ENCODE measurements at places on chromosomes 1 and 21.

GRCh38 chr1:209053587-209053986 is 529.9 kb upstream of the CAMK1G start:
- no peak for DNase-seq

DNA sequence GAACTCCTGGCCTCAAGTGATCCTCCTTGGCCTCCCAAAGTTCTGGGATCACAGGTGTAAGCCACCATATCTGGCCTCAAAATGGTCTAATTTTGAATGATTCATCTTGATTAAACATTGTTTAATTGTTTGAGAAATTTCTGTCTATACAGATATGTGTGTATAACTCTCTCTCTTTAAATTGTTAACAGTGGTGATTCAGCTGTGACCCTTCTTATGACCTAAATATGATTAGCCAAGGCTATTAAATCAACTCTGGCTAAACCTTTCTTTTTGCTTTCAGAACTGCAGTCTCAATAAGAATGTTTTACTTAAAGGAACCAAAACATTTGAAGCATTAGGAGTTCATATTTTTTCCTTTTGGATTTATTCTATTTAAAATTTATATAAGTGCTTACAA is 19.2 kb upstream of the B3GALT5 start:
- no peak for DNase-seq

DNA sequence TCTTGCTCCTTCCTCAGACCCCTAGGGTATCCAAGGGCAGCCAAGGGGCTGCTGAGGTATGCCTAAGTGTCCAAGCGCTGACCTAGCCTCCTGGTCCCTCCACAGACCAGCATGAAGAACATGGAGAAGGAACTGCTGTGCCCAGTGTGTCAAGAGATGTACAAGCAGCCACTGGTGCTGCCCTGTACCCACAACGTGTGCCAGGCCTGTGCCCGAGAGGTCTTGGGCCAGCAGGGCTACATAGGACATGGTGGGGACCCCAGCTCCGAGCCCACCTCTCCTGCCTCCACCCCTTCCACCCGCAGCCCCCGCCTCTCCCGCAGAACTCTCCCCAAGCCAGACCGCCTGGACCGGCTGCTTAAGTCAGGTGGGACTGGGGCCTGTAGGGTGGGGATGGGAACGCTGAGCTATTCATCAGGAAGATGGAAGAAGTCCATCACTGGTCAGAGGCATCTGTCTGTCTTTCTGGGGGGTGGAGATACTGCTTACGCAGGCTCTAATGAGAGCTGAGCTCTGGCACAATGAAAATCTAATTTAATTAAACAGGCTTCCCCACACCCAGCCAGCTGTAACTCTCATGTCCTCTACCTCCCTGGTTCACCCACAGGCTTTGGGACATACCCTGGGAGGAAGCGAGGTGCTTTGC is 1.8 kb downstream of the TRIM46 start:
- DNase-seq, result no peak

- no peak for DNase-seq
Measured at GRCh38 chr1:153968408-153968807, 706 bp downstream of the CREB3L4 start.

- DNase-seq, result no peak
Measured at GRCh38 chr1:184380468-184380867, 6.4 kb upstream of the C1orf21 start.

DNA sequence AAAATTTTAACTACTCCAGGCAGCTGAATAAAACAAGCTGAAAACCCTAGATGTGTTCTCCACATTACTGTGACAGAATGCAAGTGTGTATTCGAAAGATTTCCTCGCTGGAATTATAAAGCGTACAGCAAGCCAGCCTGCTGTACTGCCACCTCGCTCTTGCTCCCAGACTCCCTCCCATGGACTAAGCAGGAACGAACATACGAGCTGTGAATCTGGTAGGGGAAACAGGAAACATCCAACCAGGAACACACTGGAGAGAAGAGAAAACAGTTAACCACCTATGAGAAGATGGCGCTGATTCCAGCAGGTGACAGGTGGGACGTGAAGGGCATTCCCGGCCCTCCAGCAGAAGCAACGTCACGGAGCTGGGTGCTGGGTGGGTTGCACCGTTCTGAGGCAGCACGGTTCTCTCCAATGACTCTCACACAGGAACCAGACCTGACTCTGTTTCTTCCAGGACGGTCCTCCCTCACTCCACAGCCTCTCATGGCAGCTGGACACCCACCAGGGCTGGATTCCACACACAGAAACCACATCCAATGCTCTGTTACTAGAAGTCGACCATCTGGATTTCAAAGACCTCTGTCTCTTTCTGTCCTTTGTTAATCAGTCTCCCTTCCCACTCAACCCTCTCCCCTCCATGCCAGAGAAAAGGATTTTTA is 219.2 kb downstream of the RERE start:
- DNase-seq, result no peak

GRCh38 chr1:210616356-210616755 is 287.7 kb downstream of the HHAT start:
- DNase-seq, result no peak

DNA sequence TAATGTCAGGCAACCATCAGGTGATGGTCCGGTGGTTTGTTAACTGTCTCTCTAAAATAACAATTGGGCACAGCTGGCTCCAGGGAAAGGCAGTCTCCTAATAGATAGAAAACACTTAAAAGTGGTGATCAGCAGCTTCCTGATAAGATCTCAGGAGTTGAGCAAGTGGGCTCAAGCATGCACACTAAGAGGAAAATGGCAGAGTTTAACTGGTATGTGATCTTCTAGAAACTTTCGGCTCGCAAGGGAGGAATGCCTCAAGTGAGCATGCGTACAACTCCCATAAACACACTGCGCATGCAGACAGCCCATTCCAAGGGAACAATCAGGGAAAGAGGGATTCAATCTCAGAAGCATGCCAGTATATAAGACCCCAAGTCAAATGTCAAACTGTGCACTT is 52.2 kb upstream of the VTCN1 start:
- DNase-seq, result no peak

- no peak for DNase-seq
Measured at GRCh38 chr1:225577241-225577640, 75.7 kb downstream of the ENAH start.

DNA sequence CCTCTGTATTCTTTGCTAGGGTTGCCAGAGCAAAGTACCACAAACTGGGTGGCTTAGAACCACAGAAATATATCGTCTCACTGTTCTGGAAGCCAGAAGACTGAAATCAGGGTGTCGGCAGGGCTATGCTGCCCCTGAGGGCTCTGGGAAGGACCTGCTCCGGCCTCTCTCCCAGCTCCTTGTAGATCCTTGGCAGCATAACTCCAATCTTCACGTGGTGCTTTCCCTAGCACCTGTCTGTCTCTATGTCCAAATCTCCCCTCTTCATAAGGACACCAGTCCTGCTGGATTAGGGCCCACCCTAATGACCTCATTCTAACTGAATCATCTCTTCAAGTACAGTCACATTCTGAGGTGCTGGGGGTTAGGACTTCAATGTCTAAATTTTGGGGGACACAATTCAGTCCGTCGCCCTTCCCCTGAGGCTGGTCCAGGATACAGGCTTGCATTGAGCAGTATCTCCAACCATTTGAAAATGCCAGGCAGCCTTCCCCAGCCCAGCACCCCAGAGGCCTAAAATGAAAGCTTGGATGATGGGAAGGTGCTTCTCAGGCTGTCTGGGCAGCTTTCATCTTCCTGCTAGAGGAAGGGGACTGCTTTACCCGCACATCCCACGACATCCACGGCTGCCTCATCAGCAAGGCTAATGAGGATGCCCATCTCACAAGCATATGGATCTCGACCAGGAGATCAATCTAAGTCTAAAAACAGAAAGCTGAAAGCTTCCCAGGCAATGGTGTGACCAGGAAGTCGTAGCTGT is 24.7 kb downstream of the TRIM67 start:
- no peak for DNase-seq

GRCh38 chr1:147890177-147890790 is 12.3 kb upstream of the GJA8 start:
- peak; percentile 52 for DNase-seq

DNA sequence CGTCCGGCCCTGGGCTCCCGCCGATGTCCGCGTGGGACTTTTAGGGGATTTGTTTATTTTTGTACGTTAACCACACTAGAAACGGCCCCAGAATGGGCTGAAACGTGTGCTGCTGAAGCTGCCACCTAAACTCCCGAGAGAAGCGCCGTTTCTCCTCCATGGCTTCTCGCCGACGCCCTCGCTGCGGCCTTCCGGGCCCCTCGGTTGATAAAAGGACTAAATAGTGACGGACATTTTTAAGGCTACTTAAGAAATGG is 678 bp upstream of the PTTG1IP start:
- no peak for DNase-seq

DNA sequence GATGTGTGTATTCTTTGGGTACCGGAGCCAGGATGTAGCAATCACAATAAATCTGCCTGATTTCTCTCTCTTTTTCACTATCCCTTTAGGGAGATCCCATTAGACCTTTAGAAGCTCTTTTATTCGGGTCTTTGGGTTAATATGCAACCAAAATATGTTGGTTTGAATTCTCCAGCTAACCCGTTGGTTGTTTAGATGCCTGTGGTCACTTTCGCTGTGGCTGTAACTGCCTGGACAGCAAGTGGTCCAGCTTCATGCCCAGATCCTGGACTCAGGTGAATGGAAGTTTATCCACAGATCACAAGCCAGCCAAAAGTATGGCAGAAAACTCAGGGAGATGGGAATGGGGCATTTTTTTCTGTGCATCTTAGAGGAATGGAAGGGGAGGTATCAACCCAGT is 12.3 kb downstream of the KAZN start:
- no peak for DNase-seq

DNA sequence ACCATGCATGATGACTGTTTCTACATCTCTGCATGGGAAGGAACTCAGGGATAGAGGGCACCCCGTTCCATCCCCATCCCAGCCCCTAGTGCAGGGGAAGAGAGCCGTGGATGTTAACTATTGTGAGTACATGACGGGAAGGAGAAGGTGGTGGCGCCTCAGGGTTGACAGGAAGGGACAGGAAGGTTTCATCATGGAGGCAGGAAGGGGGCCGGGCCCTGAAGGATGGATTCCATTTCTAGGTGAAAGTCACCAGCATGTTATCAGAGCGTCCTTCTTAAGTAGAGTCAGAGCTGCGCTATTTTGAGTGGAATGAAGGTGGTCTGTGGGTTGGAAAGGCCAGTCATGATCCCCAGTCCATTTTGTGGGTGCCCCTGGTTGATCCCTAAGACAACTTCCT is 25.1 kb upstream of the ZNF648 start:
- DNase-seq, result no peak

- DNase-seq, result no peak
Measured at GRCh38 chr1:62439652-62440371, 3.0 kb downstream of the USP1 start.

- no peak for DNase-seq
Measured at GRCh38 chr1:112448904-112449629, 53.1 kb downstream of the CTTNBP2NL start.

DNA sequence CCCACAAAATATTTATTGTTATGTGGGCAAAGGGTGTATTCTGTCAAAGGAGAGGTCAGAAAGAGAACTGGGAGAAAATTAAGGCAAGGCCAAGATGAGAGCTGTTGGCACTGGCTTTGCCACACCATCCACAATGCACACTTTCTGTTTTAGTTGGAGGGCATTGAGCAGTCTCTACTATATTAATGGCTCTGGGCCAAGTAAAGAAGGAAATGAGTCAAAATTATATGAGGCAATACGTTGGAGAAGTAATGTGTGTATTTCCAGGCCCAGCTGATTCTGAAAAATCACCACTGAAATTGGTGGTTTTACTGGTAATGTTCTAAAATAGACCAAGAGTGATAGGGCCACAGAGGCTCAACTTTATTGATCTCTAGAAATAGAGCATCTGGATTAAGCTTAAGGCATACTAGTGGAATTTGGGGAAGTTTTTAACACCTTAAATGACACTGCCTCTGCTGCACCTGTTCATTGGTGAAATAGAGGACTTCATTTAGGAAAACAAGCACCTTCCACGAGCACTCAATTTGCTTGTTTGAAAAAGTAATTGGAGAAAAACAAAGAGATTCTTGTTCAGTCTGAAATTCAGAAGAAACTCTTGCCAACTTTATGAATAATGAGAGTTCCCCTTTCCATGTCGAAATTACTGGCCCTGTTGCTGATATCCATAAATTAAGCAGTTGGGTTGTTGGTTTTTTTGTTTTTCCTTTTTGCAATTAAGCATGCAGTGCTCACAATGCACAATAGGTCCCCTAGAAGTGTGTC is 424.9 kb downstream of the ADGRL2 start:
- DNase-seq, result no peak

DNA sequence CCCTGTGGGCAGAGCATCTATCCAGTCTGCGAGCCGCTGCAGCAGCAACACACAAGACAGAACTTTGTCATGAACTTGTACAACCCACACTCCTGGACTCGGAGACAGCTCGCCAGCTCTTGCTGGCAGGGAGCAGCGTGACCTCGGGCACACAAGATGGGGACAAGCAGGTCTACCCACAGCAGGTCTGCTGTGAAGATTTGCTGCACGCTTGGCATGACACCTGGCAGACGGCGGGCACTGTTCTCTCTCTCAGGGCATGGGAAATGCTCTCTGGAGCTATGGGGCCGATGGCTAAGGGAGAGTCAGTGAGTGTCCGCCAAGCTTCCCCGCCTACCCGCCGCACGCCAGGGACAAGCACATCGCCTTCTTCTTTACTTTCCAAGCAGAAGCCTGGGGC is 90.0 kb downstream of the STUM start:
- DNase-seq, result no peak

DNA sequence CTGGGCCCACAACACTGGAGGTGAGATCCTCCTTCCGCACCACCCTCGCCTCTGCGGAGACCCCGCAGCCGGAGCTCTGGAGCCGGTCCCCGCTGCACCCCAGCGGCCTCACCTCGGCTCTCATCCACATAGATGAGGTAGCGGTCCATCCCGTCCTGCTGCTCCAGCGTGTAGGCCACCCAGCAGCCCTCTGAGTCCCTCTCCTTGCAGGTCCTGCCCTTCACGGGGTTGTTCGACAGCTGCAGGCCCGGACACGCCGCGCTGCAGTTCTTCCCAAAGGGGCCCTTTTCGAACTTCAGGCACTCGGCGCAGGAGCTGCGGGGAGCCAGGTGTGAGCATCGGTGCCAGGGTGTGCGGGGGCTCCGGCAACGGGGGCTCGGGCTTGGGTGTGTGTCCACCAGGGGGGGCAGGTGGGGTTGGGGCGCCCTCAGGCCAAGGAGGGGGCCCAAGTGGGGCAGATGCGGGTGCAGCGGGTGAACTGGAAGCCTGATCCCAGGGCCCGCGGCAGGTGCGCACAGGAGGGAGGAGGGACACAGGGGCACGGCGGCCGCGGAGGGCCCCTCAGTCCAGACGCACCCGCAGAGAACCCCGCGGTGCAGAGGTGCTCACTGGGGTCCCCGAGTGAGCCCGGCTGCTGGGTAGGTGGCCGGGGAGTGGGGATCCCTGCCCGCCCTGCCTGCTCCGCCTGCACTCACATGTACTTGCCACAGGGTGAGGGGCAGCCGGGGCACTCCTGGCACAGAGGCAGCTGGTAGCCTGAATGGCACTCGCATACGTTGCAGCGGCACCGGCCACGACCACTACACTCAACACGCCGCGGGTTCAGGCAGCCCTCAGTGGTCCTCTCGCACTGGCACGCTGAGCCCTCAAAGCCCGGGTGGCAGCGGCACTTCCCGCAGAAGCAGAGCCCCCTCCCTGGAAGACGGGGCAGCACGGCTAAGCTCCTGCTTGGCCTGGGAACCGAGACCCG is 15.4 kb upstream of the PTTG1IP start:
- DNase-seq, result no peak

- DNase-seq, result peak; percentile 50
Measured at GRCh38 chr1:66350001-66350547, 183.9 kb upstream of the SGIP1 start.

All from T-helper 2 cell treated with Interferon-gamma antibody and Interleukin-4, amounts not matched to agents 5 μg/mL and 100 μg/mL, for 36 hours (primary cell).